ENCODE measurements at places on chromosomes 16 and 17.

DNA sequence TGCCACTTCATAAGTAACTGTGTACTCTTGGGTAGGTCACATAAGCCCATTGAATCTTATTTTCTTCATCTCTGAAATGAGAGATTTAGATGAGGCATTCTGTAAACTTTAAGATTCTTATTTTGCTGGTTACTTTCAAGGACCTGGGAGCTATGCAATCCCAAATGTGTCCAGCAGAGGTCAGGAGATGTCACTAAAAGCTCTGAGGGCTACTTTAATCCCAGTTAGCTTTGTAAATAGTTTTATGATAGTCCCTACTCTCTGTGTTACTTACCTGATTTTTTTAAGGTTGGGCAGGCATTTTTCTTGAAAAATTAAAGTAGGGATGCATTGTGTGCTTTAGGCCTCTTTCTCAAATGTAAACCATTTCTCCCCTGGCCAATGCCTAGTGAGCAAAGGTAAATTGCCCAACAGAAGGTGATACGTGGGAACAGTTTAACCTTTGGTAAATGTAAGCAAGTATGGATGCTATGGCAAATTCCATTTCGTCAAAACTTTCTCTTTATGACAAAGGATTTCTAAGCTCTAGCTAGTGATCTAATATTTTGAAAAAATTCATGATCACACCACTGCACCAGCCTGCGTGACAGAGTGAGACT lies 57.1 kb upstream of the WSB1 start:
- DNase-seq: peak; percentile 70

DNA sequence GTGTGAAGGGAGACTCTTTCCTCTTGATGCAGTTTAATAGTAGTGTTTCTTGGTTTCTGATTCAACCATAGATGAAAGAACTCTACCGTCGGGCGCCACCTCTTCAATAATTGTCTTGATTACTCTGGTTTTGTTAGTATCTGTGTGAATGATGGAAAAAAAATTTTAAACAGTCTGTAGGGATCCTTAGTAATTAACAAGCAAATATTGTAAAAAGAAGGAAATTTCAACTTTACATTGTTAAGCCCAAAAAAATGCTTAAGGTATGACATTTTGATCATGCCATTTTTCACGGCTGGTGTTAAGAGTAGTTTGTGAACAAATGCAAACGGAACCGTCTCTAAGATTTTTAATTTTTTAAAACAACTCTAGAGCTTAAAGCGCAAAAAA lies 4.1 kb downstream of the KRT10 start:
- DNase-seq: no peak

DNA sequence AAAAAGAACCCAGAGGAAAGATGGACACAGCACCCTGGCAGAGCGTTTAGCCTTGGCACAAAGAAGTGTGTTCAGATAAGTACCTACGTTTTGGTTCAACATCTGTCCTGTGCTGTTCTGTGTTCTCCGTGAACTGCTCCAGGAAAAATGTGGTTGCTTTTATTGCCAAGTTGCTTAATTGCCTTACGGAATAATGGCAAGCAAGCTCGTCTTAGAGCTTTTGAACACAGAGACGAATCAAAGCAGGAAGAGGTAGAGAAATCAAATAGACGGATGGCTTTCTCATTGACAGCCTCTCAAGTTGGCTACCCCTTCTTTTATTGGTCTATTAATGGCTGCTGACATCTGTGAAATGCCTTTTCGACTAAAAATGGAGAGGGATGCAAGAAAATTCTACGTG lies 911.1 kb upstream of the EEF2KMT start:
- DNase-seq: no peak

- no peak for DNase-seq
Measured at GRCh38 chr16:3474136-3474779, 21.0 kb downstream of the C16orf90 start.

DNA sequence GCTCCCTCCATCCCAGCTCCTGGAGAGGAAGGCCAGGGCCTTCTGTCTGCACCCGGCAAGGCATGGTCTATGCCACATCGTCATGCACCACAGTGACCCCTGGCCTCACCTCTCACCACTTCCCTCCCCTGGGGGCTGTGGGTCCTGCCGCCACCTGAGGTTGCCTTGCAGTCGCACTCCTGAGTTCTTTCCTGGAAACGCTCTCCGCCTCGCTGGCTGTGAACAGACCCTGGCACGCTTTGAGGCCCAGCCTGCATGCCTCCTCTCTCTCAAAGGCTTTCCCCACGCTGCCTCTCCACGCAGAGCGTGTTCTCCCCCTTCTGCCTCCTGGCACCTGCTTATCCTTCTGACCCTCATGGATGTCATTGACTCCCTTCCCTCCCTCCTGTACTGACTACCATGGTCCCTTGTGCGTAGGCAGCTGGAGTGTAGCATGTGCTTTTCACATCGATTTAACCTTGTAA lies 45.4 kb downstream of the SEC14L1 start:
- DNase-seq: no peak

GRCh38 chr16:83011939-83012338 lies 385.2 kb downstream of the CDH13 start:
- DNase-seq: no peak

DNA sequence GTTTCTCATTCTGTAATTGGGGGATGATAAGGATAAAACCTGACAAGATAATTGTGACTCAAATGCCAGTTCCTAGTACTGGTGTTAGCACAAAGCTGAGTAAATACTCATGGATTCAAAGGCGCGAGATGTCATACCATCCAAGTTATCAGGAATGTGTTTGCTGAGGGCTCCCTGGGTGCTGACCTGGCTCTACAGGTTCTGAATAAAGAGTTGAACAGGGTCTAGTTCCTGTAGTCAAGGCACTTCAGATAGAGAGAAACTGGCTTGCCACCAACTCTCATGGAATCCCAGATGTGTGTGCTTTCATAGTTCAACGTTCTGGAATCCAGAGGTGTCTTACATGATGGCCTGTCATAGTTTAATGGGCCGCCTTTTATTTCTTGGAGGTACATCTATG lies 141.6 kb downstream of the PRKCA start:
- no peak for DNase-seq

GRCh38 chr17:3772764-3773163 lies 28.2 kb downstream of the ITGAE start:
- DNase-seq: no peak

Measured in stimulated activated CD4-positive, alpha-beta T cell treated with anti-CD3 and anti-CD28 coated beads, Interleukin-15, amount 100 ng/mL, for 48 hours (primary cell).